Kidney epithelial cell (primary cell): ENCODE measurements at places on chromosomes 1 and 21. TPM values are rescaled to one million over a fixed set of nuclear protein-coding genes. Genes with fewer than 3 reads are reported as not detected.
A peak's percentile ranks its signal among the peaks of the same experiment; 100 is the strongest.

- DNase-seq = no peak
Measured at GRCh38 chr1:23809751-23810171, 9.2 kb upstream of the GALE start.

- DNase-seq = no peak
Measured at GRCh38 chr1:201122321-201122957, 4.5 kb downstream of the ASCL5 start.

DNA sequence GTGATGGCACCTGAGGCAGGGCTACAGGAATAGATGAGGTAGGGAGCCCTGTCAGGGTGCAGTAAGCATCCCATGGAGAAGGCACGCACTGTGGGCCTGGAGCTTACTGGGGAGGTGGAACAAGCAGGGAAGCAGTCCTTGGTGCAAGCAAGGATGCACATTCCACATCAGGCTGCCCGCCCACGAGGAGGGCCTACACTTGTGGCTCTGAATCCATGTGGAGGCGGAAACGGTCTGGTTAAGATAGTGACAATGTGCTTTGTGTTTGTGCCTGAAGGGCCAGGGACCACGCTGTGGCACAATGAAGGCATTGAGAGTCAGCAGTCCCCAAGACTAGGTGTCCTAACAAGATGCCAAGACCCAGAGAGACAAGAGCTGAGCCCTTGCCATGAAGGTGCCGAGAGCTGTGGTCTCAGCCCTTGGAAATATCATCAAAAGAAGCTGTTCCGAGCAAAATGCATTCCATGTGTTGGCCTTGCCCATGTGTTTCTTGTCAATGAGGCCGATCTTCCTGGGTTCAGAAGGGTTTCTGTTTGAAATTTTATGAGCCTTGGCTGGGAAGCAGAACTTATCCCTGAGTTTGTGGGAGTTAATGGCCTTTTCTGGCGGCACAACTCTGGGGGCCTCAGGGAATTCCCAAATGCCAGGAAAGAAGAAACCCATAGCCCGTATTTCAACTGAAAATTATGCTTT is 111.9 kb downstream of the NGF start:
- no peak for DNase-seq

DNA sequence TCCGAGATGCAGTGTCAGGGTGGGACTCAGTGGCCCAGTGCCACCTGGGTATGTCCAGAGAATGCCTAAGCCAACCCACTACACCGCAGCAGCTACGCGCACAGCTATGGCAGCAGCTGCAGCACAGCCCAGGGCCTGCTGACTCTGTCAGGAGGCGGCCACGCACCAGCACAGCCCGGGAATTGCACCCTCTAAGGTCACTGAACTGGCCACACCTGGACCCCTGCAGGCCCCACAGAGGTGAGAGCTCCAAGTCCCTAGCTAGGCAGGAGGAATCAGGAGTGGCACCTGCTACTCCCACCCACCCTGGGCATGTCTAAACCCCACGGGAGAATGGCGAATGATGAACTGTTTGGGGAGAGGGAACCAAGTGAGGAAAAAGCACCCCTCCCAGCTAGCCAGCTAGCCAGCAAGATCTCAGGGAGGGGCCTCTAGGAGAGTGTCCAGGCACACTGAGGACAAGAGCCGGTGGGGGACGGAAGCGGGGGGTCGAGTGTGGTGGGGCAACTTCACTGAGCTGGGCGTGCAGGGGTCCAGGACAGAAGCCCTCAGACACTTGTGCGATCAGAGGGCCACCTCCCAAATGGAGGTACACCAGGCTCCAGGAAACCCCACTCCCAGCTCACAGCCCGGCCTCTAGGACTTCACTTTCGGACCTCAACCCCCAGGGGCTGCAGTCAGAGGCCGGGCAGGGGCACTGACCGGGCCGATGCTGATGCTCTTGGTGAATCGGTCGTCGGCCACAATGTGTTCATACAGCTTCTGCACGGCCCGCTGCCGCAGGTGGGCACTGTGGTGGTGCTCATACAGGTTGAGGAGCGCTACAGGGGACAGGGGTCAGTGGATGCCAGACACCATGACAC is 13.9 kb downstream of the LSS start:
- DNase-seq = no peak

GRCh38 chr1:56223968-56224367 is 355.4 kb downstream of the PLPP3 start:
- DNase-seq = no peak

DNA sequence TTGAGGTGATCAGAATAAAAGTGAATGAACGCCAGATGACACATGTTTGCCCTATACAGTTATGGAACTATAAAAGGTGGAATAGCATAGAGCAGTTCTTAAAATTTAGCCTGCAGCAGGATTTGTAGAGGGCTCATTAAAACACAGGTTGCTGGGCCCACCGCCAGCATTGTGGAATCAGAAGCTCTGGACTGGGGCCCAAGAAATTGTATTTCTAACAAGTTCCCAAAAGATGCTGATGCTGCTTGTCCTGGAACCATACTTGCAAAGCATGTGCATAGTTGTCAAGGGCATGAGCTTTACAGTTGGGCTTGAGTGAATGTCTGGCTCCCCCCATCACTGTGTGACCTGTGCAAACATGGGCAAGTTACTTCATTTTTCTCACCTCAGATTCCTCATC is 37.5 kb upstream of the LRRC53 start:
- DNase-seq = no peak

DNA sequence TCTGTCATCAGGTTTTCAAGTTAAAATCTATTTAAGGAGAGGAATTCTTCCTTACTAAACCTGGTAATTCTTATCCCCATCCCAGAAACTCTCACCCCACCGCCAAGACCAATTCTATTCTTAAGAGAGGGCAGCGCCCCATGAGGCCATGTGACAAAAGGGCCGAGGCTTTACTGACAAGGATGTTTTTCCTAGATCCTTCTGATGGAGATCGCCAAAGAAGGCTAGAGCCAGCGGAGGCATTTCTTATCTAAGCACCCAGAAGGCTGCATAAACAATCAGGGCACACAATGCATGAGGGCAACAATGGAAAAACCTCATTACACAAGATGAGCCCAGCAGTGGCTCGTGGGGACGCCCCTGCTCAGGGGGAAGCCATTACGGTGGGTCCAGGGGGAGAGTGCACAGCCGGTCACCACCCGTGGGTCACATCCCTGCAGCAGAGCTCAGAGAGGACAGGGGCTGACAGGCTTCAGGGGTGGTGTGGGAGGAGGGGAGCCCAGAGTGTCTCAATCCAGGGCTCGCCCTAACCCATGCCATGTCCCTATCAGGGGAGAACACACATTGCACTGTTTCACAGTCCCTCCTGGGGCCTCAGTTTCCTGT is 88.7 kb downstream of the ITPKB start:
- DNase-seq = no peak

GRCh38 chr1:106564192-106564591 is 492.3 kb upstream of the PRMT6 start:
- DNase-seq = no peak

DNA sequence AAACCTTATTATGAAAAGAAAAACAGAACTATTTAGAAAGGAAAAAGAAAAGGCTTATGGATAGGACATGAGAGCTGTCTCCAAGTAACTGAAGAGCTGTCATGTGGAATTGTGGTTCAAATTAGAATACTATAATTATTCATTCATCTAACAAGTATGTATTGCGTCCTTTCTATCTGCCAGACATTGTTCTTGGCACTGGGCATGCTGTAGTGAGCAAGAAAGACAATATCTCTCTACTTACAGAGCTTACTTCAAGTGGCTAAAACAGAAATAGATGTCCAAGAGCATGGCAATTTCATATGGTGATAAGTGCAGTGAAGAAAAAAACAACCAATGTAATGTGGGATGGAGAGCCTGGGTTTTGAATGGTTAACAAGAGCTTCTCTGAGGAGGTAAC is 413.0 kb downstream of the DPYD start:
- DNase-seq = no peak

DNA sequence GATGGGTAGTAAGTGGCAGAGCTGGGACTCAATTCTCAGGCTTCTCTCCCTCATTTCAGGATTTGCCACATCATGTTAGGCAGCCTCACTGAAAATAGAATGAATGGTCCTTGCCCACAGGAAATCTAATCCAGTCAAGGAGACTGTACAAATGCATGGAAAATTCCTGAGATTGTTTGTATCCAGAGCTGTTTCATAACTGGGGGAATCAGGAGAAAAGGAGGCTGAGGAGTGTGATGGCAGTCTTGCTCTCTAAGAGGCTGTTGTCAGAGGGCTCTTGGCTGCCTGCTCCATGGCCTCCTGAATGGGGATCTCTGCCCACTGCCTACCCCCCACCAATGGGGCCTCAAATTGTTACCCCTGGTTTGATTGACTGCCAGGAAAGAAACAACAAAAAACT is 141.9 kb upstream of the TNR start:
- DNase-seq = no peak

GRCh38 chr1:160061369-160062229 is 8.4 kb downstream of the KCNJ10 start:
- no peak for DNase-seq

DNA sequence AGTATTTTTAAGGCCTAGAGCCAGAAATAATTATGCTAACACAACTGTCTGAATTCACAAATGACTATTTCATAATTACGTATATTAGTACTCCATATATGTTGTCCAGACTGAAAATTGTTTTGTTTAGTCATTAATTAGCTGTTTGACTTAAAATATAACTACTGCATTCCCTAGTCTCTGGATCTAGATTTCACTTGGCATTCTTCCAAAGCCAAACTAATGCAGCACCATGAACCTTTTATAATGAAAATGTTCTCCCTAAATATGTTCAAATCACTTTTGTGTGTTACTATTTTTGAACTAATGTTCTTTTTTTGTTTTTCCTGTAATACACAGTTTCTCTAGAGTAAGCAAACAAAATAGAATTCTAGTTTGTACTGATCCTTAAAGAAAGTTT is 46.1 kb downstream of the CAMTA1 start:
- DNase-seq = no peak

- no peak for DNase-seq
Measured at GRCh38 chr21:35705888-35706287, 354.4 kb downstream of the SETD4 start.

DNA sequence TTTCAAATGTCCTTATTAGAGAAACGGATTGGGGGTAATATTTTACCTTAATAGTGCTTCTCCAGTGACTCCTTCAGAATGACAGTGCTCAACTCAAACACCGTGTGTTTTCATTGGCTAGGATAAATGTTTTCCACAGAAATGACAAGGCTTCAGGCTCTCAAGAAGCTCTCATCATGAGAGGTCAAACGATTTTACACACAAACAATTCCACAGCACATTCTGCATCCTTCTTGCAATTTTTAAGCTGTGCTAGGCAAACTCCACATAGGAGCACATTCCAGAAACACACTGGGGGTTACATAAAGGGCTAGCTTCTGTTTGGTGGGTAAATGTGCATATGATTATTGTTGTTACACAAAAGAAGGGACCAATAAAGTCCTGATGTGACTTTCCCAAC is 75.5 kb upstream of the IPO9 start:
- no peak for DNase-seq

DNA sequence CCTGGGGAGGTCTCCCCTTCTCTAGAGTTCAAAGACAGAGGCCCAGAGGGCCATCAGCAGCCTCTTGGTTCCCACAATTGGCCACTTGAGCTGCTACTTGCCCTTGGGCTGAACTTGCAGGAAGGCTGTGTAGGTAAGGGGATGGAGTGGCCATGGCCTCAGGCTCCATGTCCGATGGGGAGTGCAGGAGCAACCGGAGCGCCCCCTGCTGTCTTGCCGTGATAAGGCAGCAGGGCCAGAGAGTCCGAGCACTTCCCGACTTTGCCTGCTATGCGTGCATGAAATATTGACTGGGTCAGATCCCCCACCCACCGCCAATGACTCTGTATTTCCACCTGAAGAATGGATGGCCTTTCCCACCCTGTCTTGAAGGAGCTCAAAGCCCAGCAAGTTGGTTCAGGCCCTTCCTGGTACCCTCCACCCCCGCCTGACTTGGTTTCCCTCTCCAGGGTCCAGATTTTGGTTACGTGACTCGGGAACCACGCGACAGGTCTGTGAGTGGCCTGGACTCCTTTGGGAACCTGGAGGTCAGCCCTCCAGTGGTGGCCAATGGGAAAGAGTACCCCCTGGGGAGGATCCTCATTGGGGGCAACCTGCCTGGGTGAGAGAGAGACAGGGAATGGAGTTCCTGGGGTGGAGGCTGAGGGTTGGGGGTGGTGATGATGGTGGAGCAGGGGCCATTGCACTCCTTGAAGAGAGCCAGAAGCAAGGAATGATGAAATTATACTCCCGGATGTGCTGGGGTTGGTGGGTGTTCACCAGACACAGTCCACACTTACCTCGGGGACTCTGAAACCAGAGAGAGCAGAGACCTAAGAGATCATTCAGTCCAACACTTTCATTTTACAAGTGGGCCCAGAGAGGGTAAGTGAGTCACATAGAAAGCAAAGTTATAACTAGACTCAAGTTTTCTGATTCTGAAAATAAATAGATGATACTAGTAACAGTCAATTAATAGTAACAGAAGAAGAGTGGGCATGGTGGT is 25.6 kb downstream of the PADI3 start:
- DNase-seq = no peak

GRCh38 chr21:42254651-42255601 is 36.0 kb downstream of the ABCG1 start:
- no peak for DNase-seq

GRCh38 chr1:109802136-109802900 is 38.6 kb upstream of the EPS8L3 start:
- DNase-seq = no peak

DNA sequence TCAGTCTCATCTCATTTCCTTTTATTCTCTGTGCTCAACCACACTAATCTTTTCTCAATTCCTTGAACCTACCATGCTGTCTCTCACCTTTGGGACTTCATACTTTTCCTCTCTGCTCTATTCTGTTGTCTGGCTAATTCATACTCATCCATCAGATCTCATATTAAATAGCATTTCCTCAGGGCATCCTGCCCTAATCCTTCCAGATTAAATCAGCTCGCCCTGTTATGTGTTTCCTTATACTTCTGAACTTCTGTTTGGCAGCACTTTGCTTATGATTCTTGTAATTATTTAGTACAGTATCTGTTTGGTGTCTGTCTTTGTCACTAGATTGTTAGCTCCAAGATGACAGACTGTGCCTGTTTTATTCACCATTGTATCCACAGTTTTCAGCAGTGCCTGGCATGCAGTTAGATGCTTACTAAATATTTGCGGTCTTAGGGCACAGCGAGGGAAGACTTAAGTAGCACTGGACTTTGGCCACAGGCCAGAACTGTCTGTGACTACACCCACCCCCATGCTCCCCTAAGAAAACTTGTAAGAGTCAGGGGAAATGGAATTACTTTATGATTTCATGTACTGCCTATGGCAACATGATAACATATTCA is 9.9 kb upstream of the CAP1 start:
- peak; percentile 34 for DNase-seq

The RHD gene
- total RNA-seq = not detected in 2 replicates

The FOXO6 gene
- 0.14 and 0.67 TPM in 2 replicates for total RNA-seq

The LINGO4 gene
- total RNA-seq = not detected in 2 replicates

The SUCO gene
- 37.4 and 42.9 TPM in 2 replicates for total RNA-seq

The DCST1 gene
- total RNA-seq = not detected in 2 replicates

The CCNL2 gene
- 134 and 136 TPM in 2 replicates for total RNA-seq

The LAMB3 gene
- 343 and 348 TPM in 2 replicates for total RNA-seq

The MTMR11 gene
- 14.1 and 27.9 TPM in 2 replicates for total RNA-seq

The NTRK1 gene
- total RNA-seq = not detected in 2 replicates

The RGSL1 gene
- total RNA-seq = not detected in 2 replicates

The LCE2D gene
- total RNA-seq = not detected in 2 replicates

The LDLRAD2 gene
- total RNA-seq = not detected in 2 replicates
